ENCODE measurements at places on chromosomes 16 and 17.

DNA sequence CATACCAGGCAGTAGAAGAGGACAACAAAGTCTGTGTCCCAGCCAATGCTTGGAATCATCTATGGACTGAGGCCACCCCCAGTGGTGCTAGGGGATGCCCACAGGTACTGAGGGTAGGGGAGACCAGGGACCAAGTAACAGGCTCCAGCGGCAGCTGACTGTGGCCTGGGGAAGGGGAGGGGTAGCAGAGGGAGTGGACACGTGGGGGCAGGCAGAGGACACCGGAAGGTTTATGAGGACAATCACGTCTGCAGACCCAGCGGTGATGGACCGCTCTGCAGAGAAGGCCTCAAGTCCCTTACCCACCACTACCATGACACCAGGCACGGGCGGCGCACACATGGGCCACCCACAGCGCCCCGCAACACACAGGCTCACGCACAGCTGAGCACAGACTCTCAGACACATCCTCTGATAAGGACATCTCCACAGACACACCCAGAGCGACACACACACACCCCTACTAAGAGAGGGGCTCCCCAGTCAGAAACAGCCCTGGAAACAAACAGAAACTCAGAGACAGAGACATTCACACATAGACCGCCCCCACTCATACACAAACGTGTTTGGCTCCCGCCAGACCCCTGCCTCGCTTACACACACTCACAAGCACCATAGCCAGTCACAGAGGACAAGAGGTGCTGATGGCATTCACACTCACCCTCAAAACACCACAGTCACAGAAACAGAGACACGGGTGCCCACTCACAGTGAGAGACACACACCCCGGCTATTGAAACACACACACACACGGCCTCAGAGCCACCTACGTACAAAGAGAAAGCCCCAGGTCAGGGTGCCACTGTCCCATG lies 35.8 kb downstream of the SRCIN1 start:
- no peak for DNase-seq

GRCh38 chr16:180101-180675 lies at the start of gene HBQ1:
HBQ1 (plus strand) TSS chr16:180459; CDS start chr16:180487, 28 bp downstream.
- DNase-seq, result peak; percentile 33

DNA sequence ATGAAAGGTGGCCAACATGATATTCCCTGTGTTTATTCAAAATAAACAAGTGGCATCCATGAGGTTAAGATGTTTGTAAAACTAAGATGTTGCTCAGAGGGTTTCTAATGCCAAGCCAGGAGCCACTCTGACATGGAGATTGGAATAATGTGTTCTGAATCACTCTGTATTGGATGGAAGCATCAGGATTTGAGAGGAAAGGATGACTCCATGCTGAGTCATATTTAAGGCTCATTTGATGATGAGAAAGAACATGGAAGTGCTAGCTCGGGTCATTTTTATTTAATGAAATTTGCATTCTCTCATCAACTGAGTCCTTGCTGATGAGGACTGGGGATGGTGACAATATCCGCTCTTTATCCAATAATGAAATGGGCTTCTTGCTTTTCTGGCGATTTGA lies 6.2 kb downstream of the VAT1L start:
- DNase-seq, result no peak

DNA sequence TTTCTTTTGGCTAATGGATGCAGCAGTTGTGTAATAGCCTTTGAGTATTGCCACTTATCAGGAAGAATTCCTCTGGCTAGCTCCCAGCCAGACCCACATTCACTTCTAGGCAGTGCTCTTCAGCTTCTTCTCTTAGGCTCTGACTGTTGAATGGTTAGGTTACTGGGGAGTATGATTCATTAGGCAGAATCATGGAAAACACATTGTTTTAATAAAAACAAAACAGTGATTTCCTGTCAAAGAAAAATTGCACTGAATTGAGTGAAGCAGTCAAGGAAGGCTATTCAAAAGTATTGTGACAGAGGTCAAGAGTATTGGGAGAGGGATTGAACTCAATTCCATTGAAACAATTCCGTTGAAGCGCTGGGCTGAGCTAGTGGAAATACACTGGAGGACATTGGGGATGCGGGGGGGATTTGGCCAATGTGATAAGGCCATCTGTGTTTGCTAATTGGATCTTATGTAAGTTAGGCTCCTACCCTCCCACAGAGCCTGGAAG lies 68.0 kb downstream of the CNTNAP4 start:
- DNase-seq, result no peak

GRCh38 chr16:22946433-22946832 lies 132.5 kb downstream of the HS3ST2 start:
- DNase-seq, result no peak

Data from stimulated activated CD4-positive, alpha-beta T cell treated with anti-CD3 and anti-CD28 coated beads, TNF-alpha, amount 100 ng/mL, for 48 hours (primary cell).